ENCODE measurements at places on chromosomes 6 and 20.

DNA sequence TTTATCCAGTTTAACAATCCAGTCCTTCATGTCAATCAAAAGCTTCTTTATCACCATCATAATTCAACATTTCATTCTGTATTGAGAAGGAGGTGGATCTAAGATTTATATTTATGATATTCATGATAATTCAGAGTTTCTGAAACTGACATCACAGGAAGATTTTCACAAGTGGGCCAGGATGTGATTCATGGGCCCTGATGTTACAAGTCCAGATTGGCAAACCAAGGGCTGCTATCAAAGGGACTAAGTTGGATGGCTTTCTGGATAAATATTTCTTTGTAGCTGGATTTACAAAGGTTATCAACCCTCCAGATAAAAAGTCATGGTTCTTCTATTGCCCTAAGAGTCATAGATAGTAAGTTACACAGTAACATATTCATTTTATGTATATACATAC, 866.5 kb downstream of the KIF16B start:
- no peak for DNase-seq

- DNase-seq, result no peak
Measured at GRCh38 chr20:1803932-1804501, 91.2 kb upstream of the SIRPA start.

DNA sequence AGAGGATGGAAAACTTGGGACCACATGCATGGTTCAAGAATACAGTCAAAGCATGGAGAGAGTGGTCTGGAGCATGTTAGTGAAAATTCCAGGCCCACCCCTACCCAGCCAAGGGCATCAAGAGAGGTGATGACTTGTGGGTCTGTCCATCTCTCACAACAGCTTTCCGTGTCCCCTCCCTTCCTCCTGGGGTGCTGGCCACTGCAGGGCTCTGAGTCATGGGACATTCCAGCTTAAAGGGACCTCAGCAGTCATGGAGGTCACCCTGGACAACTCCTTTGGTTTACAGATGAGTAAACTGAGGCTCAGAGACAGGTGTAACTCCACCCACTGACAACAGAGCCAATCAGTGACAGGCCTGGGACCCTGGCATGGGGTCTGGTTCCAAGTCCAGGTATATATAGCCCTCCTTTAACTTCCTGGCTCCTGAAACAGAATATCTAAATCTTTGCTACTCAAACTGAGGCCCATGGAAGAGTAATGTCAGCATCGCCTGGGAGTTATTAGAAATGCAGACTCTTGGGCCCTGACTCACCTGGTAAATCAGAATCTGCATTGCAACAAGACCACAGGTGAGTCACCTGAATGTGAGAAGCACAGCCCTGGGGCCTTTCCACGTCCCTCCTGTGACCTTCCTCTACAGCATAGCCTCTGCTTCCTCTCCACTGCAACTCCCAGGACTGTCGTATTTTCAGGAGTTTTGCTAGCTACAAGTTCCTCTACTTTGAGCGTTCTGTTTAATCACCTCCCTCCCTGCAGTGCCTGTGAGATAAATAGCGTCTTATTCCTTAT, 170.2 kb downstream of the ZDHHC14 start:
- no peak for DNase-seq

GRCh38 chr6:117484052-117484646, 1.7 kb downstream of the DCBLD1 start:
- no peak for DNase-seq

GRCh38 chr6:13147376-13147775, 181.0 kb downstream of the TBC1D7 start:
- DNase-seq, result no peak

GRCh38 chr6:13924949-13925881, at the start of gene RNF182:
Gene RNF182 (plus strand): TSS chr6:13924952. CDS start chr6:13977120, 52,168 bp downstream.
- peak; percentile 76 for DNase-seq
